Stimulated activated CD4-positive, alpha-beta T cell treated with anti-CD3 and anti-CD28 coated beads, TNF-alpha, amount 100 ng/mL, for 48 hours (primary cell): ENCODE measurements at places on chromosomes 13 and 19.

DNA sequence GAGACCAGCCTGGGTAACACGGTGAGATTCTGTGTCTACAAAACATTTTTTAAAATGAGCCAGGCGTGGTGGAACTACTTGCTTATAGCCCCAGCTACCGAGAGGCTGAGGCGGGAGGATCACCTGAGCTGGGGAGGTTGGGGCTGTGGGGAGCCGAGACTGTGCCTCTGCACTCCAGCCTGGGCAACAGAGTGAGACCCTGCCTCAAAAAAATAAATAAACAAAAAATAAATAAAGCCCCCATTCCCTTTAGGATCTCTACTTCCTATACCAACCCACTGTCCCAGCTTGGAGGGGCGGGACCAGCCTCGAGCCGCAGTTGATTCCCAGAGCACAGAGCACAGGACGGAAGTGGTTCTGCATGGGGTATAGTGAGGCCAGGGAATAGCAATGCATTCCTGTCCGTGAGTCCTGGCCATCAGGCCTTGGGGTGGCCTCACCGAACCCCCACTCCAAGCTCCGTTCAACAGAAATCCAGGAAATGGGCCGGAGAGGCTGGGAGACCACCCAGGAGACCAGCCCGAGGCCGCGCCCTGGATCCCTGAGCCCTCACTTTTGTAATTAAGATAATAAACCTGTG, 4.9 kb upstream of the PTBP1 start:
- no peak for DNase-seq

DNA sequence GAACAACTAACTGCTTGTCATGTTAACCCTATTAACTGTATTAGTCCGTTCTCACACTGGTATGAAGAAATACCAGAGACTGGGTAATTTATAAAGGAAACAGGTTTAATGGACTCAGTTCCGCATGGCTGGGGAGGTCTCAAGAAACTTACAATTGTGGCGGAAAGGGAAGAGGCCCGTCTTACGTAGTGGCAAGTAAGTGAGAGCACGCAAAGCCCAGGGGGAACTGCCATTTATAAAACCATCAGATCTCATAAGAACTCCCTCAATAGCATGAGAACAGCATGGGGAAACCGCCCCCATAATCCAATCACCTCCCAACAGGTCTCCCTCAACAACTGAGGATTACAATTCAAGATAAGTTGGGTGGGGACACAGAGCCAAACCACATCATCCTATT, 34.7 kb downstream of the PHF11 start:
- no peak for DNase-seq

DNA sequence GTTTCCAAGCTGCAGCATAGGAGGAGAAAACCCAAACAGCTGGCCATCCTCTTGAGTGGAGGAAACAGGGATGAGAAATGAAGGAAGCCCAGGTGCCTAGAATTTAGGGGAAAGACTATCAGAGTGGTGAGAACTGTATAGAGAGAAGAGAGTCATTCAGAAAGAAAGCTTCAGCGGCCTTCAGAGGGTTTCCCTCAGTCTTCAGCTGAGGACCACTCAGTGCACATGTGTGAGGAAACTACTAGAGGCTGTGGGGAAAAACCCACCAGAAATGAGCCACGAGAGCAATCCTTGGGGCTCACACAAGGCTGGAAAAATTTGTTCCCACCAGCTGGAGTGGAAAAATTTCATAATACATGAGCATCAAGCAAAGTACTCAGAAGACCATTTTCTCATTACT, 35.2 kb upstream of the CPB2 start:
- no peak for DNase-seq

- DNase-seq = no peak
Observed at GRCh38 chr13:112900226-112900600, 68.8 kb upstream of the MCF2L start.

DNA sequence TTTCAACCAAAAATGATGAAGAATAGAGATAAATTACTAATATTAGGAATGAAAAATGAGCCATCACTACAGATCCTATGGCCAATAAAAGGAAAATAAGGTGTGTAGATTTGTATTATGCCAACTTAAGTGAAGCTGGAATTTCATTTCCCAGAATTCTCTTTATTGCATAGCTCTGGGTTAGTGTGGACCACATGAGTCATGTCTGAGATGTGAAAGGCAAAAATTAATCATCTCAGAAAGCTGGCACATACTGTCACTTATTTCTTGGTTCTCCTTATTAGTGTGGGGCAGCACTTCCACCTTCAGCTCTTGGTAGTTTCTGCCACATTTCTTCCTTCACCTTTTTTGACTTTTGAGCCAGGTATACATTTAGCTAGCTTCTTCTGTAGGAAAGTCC, 82.6 kb downstream of the KATNAL1 start:
- no peak for DNase-seq

DNA sequence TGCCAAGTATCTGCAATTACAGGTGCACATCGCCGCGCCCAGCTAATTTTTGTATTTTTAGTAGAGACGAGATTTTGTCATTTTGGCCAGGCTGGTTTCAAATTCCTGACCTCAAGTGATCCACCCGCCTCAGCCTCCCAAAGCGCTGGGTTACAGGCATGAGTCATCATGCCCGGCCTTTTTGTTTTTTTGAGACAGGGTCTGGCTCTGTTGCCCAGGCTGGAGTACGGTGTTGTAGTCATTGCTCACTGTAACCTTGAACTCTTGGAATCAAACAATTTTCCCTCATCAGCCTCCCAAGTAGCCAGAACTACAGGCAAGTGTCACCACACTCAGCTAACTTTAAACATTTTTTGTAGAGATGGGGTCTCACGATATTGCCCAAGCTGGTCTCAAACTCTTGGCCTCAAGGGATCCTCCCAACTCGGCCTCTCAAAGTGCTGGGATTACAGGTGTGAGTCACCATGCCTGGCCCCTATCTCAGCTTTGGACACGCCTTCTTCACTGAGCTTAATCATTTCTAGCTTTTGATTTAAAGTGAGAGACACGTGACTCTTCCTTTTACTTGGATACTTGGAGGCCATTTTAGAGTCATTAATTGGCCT, 4.0 kb upstream of the IRGC start:
- DNase-seq = no peak

DNA sequence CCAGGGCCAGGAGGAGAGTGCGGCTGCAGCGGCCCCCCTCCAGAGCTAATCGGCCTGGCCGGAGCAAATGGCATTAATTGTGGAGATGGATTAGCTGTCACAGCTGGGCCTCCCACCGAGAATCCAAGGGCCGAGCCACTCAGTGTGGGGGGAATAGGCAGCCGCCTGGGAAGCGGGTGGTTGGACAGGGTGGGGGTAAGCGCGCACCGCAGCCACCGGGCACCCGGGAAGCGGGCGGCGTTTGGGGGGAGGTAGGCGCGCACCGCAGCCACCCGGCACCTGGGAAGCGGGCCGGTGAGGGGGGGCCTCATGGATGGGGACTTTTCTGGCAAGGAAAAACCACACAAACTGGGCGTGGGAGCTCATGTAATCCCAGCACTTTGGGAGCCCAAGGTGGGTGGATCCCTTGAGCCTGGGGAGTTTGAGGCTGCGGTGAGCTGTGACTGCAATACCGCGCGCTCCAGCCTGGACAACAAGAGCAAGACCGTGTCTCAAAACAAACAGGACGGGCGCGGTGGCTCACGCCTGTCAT, 9.7 kb downstream of the R3HDM4 start:
- DNase-seq = no peak

- no peak for DNase-seq
Observed at GRCh38 chr13:80030491-80030890, 310.4 kb downstream of the SPRY2 start.

DNA sequence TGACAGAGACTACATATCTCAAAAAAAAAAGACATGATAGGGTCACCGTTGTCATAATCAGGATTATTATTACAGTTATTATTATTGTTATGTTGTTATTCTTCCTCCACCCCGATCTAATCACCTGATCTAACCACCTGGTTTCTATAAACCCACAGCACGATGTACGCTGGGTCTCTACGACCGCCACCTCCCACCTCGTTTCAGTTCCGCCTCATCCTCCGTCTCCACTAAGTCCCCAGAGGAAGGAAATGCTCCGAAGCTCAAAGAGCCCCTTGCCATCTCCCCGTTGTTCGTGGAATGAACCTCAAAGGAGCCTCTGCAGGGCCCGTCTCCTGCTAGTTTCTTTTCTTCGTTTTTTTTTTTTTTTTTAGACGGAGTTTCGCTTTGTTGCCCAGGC, 15.9 kb upstream of the MEIS3 start:
- DNase-seq = no peak

DNA sequence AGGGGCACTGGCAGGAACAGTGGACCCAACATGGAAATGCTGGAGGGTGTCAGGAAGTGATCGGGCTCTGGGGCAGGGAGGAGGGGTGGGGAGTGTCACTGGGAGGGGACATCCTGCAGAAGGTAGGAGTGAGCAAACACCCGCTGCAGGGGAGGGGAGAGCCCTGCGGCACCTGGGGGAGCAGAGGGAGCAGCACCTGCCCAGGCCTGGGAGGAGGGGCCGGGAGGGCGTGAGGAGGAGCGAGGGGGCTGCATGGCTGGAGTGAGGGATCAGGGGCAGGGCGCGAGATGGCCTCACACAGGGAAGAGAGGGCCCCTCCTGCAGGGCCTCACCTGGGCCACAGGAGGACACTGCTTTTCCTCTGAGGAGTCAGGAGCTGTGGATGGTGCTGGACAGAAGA, 4.1 kb downstream of the KLK2 start:
- DNase-seq = no peak

DNA sequence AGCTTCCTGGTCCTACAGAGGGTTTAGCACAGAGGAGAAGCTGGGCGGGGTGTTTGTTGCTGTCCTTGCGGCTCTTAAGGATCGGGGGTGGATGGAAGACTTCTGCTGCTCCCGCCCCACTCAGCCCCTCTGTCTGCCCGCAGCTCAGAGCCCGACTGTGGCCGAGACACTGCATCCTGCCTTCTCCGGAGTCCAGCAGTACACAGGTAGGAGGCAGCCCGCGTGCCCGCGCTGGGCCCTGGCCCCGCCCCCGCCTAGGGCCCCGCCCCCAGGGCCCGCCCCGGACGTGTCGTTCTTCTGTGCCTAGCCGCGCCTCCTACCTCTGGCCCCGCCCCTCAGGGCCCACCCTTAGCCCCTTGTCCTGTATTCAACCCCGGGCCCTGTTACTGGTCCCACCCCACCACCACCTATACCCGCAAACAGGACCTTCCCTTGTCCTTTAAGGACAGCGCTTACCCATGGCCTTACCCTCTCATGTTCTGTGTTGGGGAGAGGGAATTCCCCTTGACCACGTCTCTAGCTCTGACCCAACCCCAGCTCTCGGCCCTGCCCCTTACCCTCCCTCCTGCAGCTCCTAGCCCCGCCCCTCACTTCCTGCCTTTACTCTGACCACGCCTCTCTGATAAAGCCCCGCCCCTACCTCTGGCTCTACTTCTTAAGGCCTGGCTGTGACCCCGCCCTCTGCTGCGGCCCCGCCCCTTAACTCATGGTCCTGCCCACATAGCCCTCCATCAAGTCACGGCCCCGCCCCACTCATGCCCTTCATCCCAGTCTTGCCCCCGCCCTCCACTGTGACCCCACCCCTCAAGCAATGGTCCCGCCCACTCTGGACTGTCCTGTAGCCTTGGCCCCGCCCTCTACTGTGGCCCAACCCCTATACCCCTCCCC, 60.5 kb downstream of the CELF5 start:
- peak; percentile 89 for DNase-seq

GRCh38 chr19:46637224-46637623, 1.2 kb upstream of the GNG8 start:
- DNase-seq = no peak

- DNase-seq = no peak
Observed at GRCh38 chr19:33110137-33110910, 21.6 kb upstream of the WDR88 start.

DNA sequence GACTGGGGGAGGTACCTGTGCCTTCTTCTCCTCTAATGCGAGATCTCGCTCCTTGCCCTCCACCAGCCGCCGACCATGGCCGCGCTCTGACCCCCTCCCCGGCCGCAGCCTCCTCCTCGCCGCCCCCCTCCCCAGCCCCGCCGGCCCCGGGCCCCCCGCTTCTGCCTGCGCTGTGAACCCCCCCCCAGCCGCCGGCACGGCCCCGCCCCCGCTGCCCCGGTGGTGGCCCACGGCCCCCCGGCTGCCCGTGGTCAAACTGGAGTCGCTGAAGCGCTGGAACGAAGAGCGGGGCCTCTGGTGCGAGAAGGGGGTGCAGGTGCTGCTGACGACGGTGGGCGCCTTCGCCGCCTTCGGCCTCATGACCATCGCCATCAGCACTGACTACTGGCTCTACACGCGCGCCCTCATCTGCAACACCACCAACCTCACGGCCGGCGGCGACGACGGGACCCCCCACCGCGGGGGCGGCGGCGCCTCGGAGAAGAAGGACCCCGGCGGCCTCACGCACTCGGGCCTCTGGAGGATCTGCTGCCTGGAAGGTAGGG, at the start of gene CACNG8:
Gene CACNG8, plus strand, starts transcription at position 51 of the 545 bp plus-strand sequence.
- no peak for DNase-seq

DNA sequence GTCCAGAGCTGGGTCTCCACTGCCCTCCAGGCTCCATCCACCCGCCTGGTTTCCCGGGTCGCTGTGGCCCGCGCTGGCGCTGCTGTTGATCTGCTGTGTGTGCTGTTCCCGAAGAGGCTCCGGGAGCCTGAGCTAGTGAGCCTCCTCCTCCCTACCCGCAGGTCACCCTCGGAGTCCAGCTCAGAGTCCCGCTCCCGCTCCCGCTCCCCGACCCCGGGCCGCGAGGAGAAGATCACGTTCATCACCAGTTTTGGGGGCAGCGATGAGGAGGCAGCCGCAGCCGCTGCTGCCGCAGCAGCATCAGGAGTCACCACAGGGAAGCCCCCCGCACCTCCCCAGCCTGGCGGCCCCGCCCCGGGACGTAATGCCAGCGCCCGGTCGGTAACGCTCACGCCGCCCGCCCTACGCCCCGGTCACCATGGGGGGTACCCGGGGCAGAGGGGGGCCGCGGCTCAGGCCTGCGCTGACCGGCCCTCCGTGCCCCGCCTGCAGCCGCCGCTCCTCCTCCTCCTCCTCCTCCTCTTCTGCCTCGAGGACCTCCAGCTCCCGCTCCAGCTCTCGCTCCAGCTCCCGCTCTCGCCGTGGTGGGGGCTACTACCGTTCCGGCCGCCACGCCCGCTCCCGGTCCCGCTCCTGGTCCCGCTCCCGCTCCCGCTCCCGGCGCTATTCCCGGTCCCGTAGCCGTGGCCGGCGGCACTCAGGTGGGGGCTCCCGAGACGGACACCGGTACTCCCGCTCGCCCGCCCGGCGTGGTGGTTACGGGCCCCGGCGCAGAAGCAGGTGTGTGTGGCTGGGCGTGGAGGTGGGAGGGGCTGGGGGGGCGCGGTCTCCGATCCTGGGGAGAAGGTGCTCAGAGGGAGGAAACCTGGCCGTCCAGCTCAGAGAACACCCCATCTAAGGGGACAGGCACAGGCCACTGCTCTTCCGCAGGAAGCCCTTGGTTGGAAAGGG, 12.2 kb downstream of the ZNF296 start:
- DNase-seq = no peak

DNA sequence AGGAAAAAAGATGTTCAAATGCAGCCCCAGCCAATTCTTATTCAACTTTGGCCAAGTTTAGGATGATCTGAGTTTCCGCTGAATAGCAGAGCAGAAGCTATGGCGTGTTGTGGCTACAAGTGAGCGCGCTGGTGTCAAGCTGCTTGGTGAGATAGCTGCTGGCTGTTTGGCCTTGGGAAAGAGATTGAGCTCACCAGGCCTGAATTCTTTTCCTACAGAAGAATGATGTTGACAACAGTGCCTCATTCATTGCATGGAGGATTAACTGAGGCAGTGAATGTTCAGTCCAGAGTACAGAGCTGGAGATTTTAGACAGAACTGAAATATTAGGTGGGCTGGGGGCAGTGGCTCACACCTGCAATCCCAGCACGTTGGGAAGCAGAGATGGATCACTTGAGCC, 31.5 kb upstream of the MAP3K10 start:
- DNase-seq = no peak

- DNase-seq = no peak
Observed at GRCh38 chr13:68690567-68690966, 1417.1 kb upstream of the ATXN8OS start.
